ENCODE measurements at places on chromosomes 2 and 18.

- no peak for DNase-seq
Observed at GRCh38 chr2:109427661-109428091, 186.1 kb downstream of the SEPTIN10 start.

- no peak for DNase-seq
Observed at GRCh38 chr2:238601433-238602222, 174.9 kb downstream of the ASB1 start.

GRCh38 chr2:117980783-117981676 is 32.8 kb downstream of the CCDC93 start:
- DNase-seq, result no peak

DNA sequence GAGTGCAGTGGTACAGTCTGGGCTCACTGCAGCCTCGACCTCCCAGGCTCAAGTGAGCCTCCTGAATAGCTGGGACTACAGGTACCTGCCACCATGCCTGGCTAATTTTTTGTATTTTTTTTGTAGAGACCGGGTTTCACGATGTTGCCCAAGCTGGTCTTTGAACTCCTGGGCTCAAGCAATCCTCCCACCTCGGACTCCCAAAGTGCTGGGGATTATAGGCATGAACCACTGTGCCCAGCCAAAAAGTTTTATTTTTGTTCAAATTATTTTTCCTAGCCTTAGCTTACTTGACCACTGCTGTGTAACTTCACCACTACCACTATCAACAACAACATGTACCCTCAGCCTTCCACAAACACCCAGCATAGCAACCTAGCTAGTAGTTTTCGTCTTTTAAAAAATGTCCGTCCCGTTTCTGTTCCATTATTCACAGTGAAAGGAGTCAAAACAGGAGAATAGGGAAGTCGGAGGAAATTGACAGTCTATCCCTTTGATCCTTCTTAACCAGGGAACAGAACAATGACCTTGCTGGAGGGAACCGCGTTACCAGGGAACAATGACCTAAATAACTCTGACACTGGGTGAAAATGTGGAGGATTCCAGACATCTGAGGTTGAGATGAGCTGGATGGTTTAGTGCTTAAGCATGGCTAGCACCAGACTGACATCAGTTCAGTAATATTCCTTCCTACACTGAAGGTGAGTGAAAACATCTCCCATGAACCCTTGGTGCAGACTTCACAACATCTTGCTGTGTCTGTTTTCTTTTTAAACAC is 69.2 kb upstream of the ARL4C start:
- no peak for DNase-seq

DNA sequence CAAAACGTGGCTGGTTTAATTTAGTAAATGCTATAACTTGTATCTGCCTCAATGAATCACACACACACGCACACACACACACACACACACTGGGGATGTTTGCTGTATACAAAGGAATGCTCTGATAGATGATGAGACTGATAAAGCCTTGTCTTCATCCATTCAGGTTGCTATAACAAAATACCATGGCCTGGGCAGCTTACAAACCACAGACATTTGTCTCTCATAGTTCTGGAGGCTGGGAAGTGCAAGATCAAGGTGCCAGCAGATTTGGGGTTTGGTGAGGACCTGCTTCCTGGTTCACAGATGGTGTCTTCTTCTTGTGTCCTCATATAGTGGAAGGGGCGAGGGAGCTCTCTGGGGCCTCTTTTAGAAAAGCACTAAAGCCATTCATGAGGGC is 149.5 kb upstream of the HDAC4 start:
- no peak for DNase-seq

DNA sequence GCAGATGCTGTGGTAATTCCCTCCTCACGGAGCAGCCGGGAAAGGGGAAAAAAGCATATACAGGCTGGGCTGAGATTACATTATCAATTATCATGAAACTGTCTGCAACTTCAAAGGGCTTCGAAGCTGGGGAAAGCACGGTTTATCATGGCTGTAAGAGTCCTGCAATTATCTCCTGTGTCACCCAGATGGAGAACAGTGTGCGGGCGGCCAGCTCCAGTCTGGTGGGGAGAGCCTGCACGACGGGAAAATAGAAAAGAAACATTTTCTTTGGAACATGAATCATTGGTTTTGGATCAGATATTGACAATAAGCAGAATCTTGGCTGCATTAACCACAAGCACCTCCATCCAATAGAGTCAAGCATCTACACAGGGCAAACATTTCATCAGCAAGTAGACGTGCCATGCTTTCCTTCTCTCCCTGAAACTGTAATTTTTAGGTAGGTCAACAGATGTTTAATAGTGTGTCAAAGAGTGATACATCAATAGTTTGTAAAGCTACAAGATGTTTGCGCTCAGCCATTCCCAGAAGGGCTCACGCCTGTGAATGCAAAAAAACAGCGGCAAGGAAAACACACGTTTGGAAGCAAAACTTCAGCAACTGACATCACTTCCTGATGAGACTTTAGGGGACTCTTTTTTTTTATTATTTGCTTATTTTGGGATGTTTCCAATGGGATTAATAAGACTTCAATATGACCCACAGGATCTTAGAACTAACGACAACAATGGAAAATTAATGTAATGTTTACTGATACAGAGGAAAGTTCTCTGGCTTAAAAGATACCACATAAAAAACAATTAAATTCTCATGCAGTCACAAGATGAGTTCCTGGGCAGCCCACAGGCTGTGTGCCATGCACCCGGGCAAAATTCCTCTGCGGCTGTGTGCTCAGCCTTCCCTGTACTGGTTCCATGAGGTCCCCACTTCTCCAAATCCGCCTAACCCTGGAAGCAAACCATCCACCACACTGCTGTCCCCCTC is 111.0 kb upstream of the SALL3 start:
- no peak for DNase-seq

GRCh38 chr2:96923201-96923600 is 53.3 kb upstream of the SEMA4C start:
- DNase-seq, result no peak

- no peak for DNase-seq
Observed at GRCh38 chr2:96144481-96145035, 682 bp downstream of the DUSP2 start.

- DNase-seq, result no peak
Observed at GRCh38 chr2:120993661-120994060, 258.0 kb downstream of the GLI2 start.

DNA sequence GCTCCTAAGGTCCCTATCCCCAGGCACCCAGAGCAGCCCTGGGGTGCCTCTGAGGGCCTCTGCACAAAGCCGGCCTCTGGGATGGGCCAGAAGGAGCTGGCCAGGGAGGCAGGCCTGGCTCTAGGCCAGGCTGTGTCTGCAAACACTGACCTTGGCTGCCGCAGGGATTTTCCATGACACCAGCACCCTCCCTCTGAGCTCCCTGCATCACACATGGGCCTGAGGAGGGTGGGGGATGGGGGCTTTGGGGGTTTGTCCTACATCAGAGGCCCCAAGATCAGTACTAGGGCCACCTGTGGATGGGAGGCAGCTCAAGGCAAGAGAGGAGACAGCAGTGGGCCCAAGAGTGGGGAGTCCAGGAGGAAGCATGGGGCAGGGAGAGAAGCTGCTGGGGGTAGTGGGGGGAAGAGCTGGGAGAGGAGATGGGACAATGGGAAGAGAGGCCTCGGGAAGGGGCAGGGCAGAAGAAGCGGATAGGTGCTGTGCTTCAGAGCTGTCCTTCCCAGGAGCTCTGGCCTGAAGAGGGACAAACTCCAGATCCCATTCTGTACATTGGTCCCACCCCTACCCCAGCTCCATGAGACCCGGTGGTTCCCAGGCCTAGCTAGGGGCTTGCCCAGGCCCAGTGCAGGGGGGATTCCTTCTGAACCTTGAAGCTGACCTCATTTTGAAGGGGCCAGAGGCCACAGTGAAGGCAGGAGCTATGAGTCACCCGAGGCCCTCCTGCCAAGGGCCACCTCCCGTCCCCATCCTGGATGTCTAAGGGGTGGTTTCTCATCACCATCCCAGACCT is 28.0 kb downstream of the KCNK3 start:
- no peak for DNase-seq

DNA sequence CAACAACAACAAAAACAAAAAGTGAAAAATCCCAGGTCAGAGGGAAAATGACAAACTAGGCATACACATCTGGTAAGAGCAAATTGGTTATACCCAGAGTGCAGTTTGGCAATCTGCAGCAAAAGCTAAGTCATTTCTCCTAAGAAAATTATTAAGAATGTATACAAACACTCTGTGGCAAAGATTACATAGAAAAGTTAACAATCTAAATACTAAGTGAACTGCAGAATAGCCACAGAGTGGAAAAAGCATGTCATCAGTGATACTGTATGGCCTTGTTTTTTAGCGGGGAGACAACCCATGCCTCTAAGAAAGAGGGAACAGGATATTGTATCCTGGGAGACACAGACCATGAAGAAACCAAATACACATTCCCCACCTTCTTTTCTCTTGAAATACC is 136.0 kb upstream of the ITGB6 start:
- no peak for DNase-seq

DNA sequence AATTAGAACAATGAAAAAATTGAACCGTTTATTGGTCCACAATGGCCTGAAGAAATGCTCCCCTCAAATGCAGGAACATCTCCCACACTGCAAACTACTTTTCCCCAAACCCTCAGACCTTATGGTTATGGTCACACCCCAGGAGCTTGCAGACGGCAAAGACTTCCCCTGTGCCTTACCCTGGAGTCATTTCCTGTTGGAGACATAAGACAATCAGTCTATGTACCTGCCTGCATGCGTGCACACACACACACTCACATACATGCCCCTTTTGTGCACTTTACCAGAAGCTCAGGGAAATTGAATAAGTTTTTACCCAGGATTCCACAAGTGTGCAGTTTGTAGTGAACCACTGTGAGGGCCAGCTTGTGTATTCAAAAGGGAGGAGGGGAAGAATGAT is 281.9 kb upstream of the CELF4 start:
- no peak for DNase-seq

DNA sequence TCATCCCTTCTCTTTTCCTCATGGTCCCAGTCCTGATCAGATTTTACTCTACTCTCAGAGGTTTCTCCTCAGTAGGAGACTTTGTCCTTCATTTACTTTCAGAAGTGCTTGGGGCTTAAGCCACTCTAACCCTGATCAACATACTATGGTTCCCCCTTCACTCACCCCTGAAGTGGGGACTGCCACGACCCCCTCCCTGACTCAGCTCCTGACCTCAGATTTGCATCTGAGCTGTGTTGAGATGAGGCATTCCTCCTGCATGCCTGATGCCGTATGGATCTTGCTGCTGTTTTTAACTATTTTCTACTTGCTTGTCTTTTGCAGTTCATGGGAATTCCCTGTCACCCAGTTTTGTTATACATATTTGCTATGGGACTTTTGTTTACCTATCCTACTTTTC is 306.7 kb upstream of the CHST9 start:
- DNase-seq, result no peak

- DNase-seq, result no peak
Observed at GRCh38 chr18:8153887-8154583, 455.2 kb upstream of the RAB12 start.

DNA sequence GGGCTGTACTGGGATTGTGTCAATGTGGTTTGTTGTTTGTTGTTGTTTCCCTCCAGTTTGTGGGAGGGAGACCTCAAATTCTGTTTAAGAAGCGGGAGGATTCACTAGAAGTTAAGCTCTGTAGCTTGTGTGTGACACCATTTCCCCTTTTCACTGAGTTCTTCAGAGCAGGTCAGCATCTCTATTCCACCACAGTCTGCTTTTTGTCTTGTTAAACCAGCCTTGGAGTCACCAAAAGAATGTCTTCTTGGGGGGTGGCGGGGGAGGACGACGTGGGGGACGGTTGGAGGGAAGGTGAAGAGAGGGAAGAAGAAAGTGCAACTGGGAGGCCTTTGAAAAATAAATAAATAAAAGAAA is 2.3 kb upstream of the BCL11A start:
- DNase-seq, result no peak

- DNase-seq, result no peak
Observed at GRCh38 chr18:74376523-74376922, 60.9 kb downstream of the C18orf63 start.

DNA sequence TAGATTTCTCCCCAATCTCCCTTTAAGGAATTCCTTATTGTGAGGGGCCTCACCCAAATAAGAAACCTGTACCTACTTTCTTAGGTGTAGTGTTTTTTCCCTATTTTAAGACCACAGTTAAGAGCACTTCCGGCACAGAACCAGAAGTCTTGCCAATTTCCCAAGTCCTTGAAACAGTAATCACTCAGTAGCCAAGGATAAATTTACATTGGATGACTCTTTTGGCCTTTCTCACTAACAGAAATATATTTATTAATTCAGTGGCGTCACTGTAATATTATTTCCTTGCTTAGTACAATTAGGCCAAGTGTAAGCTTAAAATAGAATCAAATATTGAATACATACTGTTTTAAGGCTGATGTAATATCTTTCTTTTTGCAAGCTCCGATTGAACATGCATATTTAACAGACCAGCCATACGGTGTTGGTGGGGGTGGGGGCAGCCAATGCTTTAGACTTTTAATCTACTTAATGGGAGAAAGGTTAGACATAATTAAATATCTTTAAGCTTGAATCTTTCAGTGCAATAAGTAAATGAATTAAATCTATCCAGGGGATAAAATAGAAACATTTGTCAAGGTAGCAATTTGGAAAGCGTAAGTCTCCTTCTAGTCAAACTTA is 50.8 kb upstream of the ITGA6 start:
- no peak for DNase-seq

DNA sequence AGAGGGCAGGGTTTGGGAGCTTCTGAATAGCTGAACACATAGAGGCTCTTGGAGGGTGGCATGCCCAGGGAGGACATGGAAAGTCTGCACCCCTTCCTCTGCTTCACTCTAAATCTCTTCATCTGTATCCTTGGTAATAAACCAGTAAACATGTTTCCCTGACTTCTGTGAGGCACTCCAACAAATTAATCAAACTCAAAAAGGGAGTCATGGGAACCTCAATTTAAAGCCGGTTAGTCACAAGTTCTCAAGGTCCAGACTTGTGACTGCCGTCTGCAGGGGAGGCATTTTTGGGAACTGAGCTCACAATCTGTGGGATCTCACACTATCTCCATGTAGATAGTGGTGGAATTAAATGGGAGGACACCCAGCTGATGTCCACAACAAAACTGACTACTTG is 33.1 kb upstream of the STON1 start:
- no peak for DNase-seq

- no peak for DNase-seq
Observed at GRCh38 chr2:28477087-28477486, 18.8 kb upstream of the PLB1 start.

DNA sequence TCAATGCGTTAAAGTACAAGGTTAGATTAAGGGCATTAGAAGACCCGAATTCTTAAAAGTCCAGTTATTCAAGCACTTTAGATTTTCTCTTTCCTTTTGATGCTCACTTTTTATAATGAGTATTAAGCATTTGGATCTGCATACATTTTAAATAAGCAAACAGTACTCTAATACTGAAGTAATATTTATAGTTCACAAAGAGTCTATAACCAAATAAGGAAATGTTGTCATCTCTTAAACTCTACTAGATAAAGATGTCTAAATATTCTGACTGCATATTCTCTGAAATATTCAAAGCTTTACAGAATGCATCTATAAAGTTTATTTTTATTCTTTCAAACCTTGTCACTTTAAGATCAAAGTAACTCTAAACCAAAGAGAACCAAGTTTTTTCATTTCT is 25.5 kb downstream of the PPP3R1 start:
- DNase-seq, result no peak

GRCh38 chr2:7020059-7020458 is 102.8 kb downstream of the RNF144A start:
- DNase-seq, result no peak

Data from CD4-positive, alpha-beta T cell (primary cell).